Natural killer cell (primary cell): ENCODE measurements at places on chromosomes 7 and 10. TPM values are rescaled to one million over a fixed set of nuclear protein-coding genes. Genes with fewer than 3 reads are reported as not detected.

Gene CFAP43
- total RNA-seq = not detected

DNA sequence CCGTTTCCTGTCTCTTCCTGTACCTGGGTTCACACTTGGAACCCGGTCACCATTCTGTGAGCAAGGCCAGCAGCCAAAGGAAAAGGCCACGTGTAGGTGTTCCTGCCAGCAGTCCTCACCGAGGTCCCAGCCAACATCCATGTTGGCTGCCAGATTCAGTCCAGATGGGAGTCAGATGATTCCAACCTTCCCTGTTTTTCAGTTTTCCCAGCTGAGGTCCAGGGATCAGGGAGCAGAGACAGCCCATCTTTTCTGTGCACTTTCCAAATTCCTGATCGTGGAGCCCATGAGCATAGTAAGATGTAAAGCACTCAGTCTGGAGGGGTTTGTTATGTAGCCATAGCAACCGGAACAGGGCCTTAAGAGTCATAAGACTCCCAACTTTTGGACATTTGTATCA lies 3.9 kb upstream of the PVRIG start:
- H3K36me3 ChIP-seq = no peaks in the 10 kb centered on the region
- H3K4me3 ChIP-seq = no peak overlapping the region
- peaks cover 43% of the 10 kb centered on the region for H3K4me1 ChIP-seq
- no peak overlapping the region for H3K27ac ChIP-seq
- H3K27me3 ChIP-seq = no peaks in the 10 kb centered on the region
- DNase-seq = no peak

DNA sequence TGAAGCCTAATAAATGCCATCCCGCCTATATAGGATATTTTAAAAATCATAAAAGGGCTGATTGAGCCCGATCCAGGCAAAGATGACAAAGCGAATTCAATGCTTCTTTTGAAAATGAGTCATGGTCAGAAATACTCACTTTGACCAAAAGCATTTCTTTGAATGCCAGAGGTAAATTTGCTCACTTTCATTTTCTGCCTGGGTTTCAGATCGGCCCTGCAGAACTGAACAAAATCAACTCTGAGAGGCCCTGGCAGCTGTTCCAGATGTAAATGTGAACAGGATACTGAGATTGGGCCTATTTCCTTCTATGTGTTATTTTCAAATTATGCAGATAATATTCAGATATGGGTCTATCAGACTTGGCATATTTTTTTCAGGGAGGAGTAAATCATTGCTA lies 114.8 kb upstream of the ARID5B start:
- no peaks in the 10 kb centered on the region for H3K27me3 ChIP-seq
- no peak overlapping the region for H3K27ac ChIP-seq
- no peak overlapping the region for H3K4me3 ChIP-seq
- H3K4me1 ChIP-seq = no peaks in the 10 kb centered on the region
- no peak for DNase-seq

Gene SLC29A4
- 0.95 TPM for total RNA-seq

Gene PLAU
- 0.12 TPM for total RNA-seq

- peaks cover 67% of the 10 kb centered on the region for H3K4me1 ChIP-seq
- DNase-seq = peak; percentile 93
- H3K4me3 ChIP-seq = peak overlapping the region; percentile 14
- peak overlapping the region; percentile 98 for H3K27ac ChIP-seq
- H3K36me3 ChIP-seq = no peaks in the 10 kb centered on the region
Measured at GRCh38 chr7:601595-602340, 82.1 kb upstream of the PDGFA start.

- DNase-seq = no peak
- no peak overlapping the region for H3K4me3 ChIP-seq
- H3K36me3 ChIP-seq = no peaks in the 10 kb centered on the region
- H3K27ac ChIP-seq = peak overlapping the region; percentile 57
Measured at GRCh38 chr10:124629415-124629814, 114.8 kb downstream of the FAM53B start.

GRCh38 chr10:129696636-129697035 lies 229.6 kb downstream of the MGMT start:
- H3K27me3 ChIP-seq = no peaks in the 10 kb centered on the region
- no peak overlapping the region for H3K4me3 ChIP-seq
- H3K36me3 ChIP-seq = no peaks in the 10 kb centered on the region
- DNase-seq = no peak
- no peaks in the 10 kb centered on the region for H3K4me1 ChIP-seq

Gene UPK3BL1
- 83.5 TPM for total RNA-seq

Gene UCN3
- total RNA-seq = not detected

GRCh38 chr7:112147793-112148361 lies 58.3 kb downstream of the DOCK4 start:
- no peaks in the 10 kb centered on the region for H3K4me1 ChIP-seq
- no peak overlapping the region for H3K27ac ChIP-seq
